T-helper 2 cell (primary cell): ENCODE measurements at places on chromosomes 12 and 14.

DNA sequence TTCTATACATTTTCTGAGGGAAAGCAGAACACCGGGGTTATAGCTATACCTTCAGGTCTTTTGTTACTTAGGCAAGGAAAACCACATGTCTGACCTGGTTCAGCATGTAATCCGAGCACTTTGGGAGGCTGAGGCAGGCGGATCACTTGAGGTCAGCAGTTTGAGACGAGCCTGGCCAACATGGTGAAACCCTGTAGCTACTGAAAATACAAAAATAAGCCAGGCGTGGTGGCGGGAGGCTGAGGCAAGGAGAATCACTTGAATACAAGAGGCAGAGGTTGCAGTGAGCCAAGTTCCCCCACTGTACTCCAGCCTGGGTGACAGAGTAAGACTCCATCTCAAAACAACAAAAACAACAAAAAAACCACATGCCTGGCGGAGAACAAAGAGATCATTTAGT, 177.6 kb downstream of the ACSS3 start:
- DNase-seq, result no peak

- no peak for DNase-seq
Measured at GRCh38 chr12:3897371-3897971, 24.3 kb upstream of the PARP11 start.

GRCh38 chr12:31008961-31009840, 64.5 kb upstream of the DDX11 start:
- DNase-seq, result no peak

DNA sequence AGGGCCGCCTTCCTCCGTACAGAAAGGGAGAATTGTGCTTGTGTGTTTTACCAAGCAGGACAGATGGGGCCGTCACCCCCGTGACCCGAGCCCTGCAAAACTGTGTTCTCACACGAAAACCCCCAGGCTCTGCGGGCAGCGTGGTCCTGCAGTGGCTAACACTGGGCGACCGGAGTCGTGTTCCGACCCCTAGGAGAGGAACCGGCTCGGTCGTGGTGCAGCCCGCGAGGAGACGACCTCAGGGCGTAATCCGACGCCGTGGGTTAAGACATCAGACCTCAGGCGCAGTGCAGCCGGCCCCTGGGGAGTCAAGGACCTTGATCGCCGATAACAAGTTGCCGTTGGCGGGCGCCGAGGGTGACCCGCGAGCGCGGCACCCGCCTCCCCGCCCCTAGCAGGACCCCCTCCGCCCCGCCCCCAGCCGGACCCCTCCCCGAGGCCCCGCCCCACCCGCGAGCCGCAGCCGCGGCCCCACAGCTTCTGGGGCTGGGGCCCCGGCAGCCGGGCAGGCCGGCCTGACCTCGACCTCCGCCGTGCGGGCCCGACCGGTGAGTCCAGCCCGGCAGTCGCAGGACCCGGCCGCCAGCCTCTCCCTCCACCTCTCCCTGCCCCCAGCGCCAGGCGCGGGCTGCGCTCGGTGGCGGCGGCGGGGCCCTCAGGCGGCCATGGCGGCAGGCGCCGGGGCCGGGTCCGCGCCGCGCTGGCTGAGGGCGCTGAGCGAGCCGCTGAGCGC, at the start of gene CHPT1:
Gene CHPT1 (plus strand): TSS at position 444 of the 733 bp plus-strand sequence. CDS start 222 bp downstream, at position 666.
- DNase-seq, result peak; percentile 12

DNA sequence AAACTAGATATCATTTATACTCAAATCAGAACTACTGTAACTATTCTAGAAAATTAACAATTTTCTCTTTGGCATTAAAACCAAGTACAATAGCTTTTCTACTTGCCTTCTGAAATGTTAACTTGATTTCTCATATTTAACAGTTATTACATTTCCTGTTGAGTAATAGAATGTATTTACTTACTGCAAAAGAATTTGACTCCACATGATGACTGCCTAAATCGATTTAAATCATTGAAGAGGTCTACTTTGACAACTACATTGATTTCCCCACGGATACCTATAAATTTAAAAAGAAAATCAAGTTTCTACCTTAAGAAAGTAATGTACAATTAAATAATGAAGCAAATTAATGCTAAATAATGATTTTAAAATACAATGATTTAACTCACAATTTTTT, 18.9 kb downstream of the C2CD5 start:
- DNase-seq, result no peak

DNA sequence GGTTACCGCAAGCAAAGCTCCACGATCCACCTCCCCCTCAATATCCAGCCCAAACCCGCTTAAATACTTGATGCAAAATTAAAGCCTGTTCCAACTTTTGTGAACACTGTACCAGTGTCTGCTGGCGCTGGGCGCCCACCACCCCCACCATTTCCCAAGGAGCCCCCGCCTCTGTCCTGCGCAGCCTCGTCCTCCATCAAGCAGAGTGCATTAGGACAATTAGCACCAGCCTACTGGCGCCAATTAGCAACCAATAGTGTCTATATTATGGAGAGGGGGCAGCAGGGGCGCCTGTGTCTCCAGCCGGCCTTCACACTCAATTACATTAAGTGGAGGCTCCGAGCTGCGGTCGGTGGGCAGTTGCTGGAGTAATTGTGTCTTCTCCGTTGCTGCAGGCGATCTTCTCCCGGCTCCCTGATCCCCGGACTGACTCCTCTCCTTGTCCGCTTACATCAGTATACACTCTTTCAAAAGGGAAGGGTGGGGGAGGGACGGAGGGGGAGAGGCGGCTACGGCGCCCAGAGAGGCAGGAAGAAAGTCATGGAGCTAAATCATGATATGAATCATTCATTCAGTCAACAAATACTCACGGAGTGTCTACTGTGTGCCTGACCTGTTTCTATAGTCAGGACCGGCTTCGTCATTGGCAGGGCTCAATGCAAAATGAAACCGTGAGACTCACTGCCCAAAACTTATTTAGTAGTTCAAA, 707.3 kb downstream of the MED13L start:
- DNase-seq, result no peak

- DNase-seq, result no peak
Measured at GRCh38 chr14:29392287-29392686, 535.4 kb downstream of the PRKD1 start.

- no peak for DNase-seq
Measured at GRCh38 chr14:20197459-20197858, 6.8 kb downstream of the OR11G2 start.

GRCh38 chr12:117101953-117102799, 3.0 kb upstream of the TESC start:
- DNase-seq, result no peak

GRCh38 chr12:89494411-89495231, 30.0 kb downstream of the GALNT4 start:
- DNase-seq, result peak; percentile 13

GRCh38 chr14:104246401-104247335, 108.3 kb downstream of the KIF26A start:
- DNase-seq, result no peak

GRCh38 chr12:100565987-100566545, 7.4 kb upstream of the GAS2L3 start:
- DNase-seq, result no peak

DNA sequence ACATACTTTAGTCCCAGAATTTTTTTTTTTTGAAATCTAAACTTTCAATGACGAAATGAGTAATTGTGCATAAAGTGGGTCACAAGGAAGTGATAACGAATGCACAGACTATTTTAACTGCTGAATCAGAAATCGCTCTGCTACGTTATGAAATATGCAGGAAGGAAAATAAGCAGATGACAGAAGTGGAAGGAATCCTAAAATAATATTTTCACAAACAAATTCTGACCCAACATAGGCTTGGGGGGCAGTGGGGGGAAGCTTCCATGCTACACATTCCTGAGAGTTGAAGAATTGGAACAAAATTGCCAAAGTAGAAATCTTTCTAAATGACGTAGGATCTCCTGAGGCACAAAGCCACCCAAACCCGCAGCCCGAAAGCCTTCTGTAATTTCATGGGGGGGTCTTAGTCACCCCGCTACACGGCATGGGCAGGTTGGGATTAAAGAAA, 89.6 kb downstream of the ARF6 start:
- no peak for DNase-seq

GRCh38 chr12:93990832-93991803, 157.3 kb upstream of the PLXNC1 start:
- no peak for DNase-seq

DNA sequence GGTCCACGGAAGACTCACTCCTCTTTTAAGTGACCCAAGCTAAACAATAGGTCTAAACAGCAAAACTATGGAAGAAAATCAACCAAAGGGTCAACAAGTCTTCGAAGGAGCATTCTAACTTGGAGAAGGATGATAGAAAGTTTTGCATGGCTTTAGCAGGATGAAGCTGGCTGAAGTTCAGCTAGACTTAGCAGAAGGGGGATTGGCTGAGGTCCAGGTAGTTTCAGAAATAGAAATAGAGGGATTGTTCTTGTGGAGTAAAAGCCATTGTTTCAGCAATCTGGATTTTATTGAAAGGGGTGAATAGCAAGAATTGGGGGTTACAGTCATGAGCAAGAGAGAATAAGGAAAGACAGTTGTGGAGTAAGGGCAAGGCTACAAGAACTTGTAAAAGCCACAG, 84.7 kb upstream of the TSPAN8 start:
- DNase-seq, result no peak

- no peak for DNase-seq
Measured at GRCh38 chr12:51403159-51403558, 12.0 kb upstream of the GALNT6 start.

GRCh38 chr14:60925286-60925685, 55.6 kb downstream of the TRMT5 start:
- DNase-seq, result no peak

- no peak for DNase-seq
Measured at GRCh38 chr14:55103005-55103640, 25.9 kb upstream of the LGALS3 start.

DNA sequence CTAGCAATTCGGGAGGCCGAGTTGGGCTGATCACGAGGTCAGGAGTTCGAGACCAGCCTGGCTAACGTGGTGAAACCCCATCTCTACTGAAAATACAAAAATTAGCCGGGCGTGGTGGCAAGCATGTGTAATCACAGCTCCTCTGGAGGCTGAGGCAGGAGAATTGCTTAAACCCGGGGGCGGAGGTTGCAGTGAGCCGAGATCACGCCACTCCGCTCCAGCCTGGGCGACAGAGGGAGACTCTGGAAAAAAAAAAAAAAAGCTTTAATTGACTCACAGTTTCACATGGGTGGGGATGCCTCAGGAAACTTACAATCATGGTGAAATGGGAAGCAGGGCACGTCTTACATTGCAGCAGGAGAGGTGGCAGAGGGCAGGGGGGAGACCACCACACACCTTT, 30.6 kb upstream of the SLC2A3 start:
- no peak for DNase-seq
